CD4-positive, alpha-beta memory T cell (primary cell): ENCODE measurements at places on chromosomes 1 and 21. TPM values are rescaled to one million over a fixed set of nuclear protein-coding genes. Genes with fewer than 3 reads are reported as not detected.

- no peak for DNase-seq
- H3K4me1 ChIP-seq, result peaks cover 3% of the 10 kb centered on the region
- no peaks in the 10 kb centered on the region for H3K27me3 ChIP-seq
Measured at GRCh38 chr1:205706601-205707502, 26.5 kb upstream of the SLC45A3 start.

- no peak for DNase-seq
- no peak overlapping the region for H3K4me3 ChIP-seq
- H3K4me1 ChIP-seq, result no peaks in the 10 kb centered on the region
- H3K27me3 ChIP-seq, result peaks cover 5% of the 10 kb centered on the region
- no peak overlapping the region for H3K27ac ChIP-seq
Measured at GRCh38 chr1:41289196-41289595, 47.1 kb upstream of the SCMH1 start.

- H3K4me1 ChIP-seq, result no peaks in the 10 kb centered on the region
- H3K27me3 ChIP-seq, result no peaks in the 10 kb centered on the region
- H3K27ac ChIP-seq, result no peak overlapping the region
- no peaks in the 10 kb centered on the region for H3K36me3 ChIP-seq
Measured at GRCh38 chr1:38727684-38728584, 131.6 kb downstream of the RRAGC start.

GRCh38 chr1:93689521-93690223 lies 8.0 kb upstream of the BCAR3 start:
- H3K4me3 ChIP-seq, result no peak overlapping the region
- no peak for DNase-seq
- H3K4me1 ChIP-seq, result peaks cover 6% of the 10 kb centered on the region

DNA sequence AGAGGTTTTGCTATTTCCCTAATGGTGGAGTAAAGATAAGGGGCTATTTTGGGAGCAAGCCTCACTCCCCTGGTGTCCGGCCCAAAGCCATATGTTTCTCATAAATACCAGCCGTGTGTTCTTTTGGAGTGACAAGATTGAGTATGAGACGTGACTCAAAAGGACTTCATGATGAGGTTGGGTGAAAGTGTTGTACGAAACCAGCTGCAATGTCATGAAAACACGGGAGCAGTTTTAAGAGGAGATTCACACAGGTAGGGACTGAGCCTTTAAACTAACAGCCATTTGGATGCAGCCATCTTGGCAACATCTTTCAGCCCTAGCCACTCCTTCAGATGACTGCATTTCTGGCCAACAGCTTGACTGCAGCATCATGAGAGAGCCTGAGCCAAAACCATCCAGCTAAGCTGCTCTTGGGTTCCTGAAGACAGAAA lies 532.3 kb upstream of the USP24 start:
- no peaks in the 10 kb centered on the region for H3K4me1 ChIP-seq
- H3K36me3 ChIP-seq, result no peaks in the 10 kb centered on the region
- no peaks in the 10 kb centered on the region for H3K27me3 ChIP-seq

DNA sequence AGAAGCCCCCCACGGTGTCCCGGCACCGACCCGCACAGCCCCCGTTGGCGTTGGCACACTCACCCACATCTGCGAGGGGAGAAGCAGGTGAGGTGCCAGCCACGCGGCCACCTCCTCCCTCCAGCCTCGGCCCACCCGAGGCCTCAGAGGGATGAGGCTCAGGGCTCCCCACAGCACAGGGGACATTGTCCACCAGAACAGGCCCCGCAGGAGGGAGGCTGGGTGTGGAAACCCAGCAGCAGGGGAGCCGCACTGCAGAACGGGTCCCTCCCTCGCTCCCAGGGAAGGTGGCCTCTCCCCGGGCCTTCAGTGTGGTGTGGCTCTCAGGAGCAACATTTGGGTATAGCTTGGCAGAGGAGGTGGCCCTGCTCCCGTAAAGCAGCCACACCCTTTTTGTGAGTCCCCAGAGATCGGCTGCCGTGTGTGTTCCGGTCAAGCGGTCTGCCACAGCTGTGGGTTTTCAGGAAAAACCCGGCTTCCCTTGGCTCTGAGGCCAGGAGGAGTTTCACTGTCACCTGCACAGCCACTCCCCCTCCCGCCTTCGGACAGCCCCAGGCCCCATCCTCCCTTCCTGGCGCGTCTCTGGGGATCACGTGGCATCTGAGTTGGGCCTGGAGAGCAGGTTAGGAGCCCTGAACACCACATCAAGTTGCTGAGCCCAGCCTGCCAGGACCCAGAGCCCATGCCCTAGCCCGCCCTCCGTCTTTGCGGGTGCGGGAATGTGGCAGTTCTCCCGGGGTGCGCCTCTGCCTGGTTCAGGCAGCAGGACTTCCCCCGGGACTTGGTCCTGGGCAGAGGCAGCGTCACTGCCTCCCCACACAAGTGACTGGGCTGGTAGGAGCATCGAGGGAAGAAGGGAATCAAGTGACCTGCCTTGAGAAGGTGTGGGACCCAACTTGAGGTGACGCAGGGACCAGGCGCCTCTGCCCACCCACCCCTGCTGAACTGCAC lies 64.0 kb downstream of the MEGF6 start:
- DNase-seq, result no peak
- no peak overlapping the region for H3K27ac ChIP-seq
- no peaks in the 10 kb centered on the region for H3K36me3 ChIP-seq
- no peaks in the 10 kb centered on the region for H3K4me1 ChIP-seq
- H3K27me3 ChIP-seq, result no peaks in the 10 kb centered on the region
- no peak overlapping the region for H3K4me3 ChIP-seq

DNA sequence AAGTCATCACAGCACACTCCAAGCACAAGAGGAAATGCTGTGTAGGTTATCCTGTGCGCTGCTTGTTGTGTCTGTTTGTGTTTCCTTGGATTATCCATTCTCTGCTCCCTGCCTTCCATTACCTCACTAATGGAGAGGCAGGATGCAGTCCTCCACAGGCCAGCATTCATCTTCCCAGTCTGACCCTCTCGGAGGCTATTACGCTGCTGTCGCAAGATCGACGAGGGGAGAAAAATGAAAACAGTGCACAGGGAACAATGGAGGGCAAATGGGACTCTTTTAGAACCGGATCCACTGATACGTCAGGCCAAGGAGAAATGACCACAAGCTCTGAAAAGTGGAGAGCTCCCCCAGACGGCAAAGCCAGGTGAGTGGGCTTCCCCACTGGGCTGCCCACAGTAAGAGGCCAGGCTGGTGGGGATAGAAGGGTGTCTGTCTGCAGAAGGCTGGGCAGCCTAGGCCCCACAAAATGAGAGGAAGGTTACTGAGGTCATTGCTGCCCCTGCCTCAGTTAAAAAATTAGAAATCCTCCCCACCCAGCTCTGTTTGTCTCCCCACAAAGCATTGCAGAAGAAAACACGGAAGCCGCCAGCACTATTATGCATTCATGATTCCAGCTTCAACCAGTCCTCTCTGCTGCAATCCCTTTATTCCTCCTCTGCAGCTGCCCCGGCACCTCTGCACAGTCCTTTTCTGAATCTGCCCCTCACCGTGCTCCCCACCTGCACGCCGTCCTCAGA lies 21.7 kb downstream of the LRRN2 start:
- no peaks in the 10 kb centered on the region for H3K4me1 ChIP-seq
- H3K27ac ChIP-seq, result no peak overlapping the region
- DNase-seq, result no peak
- no peaks in the 10 kb centered on the region for H3K27me3 ChIP-seq
- H3K4me3 ChIP-seq, result no peak overlapping the region

- no peak overlapping the region for H3K4me3 ChIP-seq
- no peaks in the 10 kb centered on the region for H3K27me3 ChIP-seq
- no peak overlapping the region for H3K27ac ChIP-seq
- peaks cover 26% of the 10 kb centered on the region for H3K4me1 ChIP-seq
- no peak for DNase-seq
Measured at GRCh38 chr1:24904731-24905354, 25.2 kb downstream of the RUNX3 start.

Gene PLA2G2D
- total RNA-seq, result not detected

Gene C4BPA
- not detected for total RNA-seq

Gene CHRNB2
- total RNA-seq, result not detected
